ENCODE measurements at places on chromosomes 2 and 18.

DNA sequence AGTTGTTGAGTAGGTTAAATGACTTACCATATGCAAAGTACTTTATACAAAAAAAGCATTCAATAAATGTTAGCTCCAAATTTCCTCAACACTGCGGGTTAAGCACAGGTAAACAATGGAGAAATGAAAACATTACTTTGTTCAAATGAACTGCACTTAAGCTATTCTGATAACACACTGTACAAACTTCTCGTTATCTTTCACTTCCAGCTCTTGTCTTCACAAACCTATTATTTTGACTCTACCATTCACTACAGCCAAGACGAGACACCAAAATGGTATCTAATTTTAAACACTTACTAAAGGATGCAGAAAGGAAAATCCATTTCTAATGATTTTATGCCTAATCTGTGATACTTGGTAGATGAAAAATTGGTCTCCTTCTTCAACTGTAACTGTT lies 43.8 kb downstream of the SLC40A1 start:
- DNase-seq: no peak

DNA sequence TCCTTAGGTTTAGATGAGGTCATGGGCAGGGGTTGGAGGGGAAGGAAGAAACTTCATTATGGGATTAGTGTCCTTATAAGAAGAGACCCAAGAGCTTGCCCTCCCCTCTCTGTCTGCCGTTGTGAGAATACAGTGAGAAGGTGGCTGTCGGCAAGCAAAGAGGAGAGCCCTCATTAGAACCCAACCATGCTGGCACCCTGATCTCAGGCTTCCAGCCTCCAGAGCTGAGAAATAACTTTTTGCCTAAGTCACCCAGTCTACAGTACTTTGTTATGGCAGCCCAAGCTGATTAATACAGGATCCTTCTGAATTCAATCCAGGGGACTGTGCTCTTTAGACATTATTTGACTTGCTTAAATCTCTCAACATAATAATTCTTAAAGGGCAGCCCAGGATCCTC lies 209.0 kb downstream of the RNF152 start:
- no peak for DNase-seq

DNA sequence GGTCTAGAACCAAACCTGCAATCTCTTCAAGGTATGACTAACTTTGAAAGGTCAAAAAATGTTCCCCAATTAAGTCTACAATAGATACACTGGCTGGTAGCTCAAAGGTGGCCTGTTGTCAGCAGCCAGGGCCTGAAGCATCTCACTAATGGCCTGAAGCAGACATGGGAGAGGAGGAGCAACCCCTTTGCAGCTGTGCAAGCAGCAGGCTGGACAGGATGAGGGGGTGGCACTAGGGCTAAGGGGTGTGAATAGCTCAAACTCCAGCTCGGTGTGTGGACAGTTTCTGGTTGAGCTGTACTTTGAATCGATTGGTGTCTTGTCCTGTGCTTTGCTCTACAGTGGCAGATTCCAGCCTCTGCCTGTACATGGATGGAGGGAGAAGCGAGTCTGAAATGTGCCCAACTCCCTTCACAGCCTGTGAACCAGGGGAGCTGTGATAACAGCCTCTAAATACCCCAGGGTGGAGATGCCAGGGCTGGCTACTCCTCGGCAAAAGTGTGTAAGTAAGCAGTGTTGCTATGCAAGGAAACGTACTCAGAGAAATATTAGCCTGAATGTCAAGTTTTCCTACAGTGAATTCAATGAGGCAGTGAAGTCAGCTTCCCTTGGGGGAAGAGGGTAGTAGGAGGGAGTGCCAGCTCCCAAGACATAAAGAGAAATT lies 34.7 kb upstream of the DTNB start:
- DNase-seq: no peak

DNA sequence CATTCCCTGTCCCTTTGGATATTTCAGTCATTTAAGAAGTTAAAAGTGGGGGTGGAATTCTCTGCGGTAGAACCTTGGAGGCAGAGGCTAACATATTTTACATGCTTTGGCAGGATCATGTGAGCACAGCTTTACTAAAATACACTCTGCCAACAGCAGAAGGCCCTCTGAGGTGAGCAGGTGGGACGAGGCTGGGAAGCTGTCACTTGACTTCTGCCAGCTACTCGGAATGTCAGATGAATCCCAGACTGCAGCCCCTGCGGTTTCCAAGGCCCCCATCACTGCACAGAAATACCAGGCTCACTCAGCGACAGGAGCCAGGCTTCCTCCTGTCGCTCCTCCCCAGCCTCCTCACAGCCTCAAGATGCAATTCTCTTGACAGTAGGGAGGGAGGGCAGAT lies 220.9 kb upstream of the REV1 start:
- peak; percentile 61 for DNase-seq

- peak; percentile 97 for DNase-seq
Observed at GRCh38 chr2:120470041-120470965, 124.4 kb downstream of the INHBB start.

DNA sequence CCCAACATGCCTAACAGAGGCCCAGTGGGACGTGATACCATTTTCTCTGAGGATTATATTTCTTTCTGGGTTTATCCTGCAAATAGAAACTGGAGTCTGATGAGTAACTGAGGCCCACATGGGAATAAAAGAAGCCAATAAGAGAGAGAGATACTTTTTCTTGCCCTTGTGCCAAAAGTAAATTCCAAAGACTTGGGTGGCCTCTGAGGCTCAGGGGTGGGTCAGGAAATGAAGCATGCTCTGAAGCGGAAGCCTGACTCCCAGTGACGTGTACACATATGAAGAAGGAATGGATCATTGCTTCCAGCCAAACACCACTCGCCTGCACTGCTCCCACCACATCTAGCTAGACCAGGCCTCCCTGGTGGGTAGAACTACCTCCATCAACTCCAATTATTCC lies 273.6 kb upstream of the NCKAP5 start:
- no peak for DNase-seq

DNA sequence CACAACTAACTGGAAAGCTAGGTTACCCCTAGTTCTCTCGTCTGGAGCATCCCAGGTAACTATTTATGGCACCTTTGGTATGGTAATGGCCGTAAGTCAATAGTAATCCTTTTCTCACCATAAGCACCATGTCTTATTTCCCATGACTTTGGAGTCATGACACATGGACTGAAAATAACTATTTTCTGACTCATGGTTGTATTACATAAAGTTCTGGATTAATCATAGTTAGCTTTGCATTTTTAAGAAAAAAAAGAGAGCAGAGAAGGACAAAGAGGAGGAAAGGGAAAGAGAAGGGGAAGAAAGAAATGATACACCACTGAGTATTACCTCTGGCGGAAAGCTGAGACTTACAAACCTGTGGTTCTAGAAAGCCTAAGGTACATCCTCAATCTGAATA lies 99.3 kb downstream of the BIN1 start:
- peak; percentile 64 for DNase-seq

DNA sequence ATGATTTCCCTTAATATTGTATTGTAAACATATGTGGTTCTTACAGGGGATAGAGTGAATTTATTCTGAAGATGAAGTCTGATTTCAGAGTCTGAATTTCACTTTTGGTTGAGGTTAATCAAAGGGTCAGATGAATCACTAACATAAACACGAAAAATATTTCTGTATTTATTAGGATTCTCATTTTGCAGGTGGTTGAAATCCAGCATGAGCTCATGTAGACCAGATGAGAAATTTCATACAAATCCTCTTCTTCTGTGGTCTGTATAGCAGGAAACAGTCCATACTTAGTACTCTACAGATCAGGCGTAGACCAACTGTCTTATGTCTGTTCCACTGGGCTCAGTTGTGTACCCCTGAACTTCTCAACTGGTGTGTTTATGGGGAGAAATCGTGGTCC lies 157.8 kb downstream of the BABAM2 start:
- DNase-seq: no peak

DNA sequence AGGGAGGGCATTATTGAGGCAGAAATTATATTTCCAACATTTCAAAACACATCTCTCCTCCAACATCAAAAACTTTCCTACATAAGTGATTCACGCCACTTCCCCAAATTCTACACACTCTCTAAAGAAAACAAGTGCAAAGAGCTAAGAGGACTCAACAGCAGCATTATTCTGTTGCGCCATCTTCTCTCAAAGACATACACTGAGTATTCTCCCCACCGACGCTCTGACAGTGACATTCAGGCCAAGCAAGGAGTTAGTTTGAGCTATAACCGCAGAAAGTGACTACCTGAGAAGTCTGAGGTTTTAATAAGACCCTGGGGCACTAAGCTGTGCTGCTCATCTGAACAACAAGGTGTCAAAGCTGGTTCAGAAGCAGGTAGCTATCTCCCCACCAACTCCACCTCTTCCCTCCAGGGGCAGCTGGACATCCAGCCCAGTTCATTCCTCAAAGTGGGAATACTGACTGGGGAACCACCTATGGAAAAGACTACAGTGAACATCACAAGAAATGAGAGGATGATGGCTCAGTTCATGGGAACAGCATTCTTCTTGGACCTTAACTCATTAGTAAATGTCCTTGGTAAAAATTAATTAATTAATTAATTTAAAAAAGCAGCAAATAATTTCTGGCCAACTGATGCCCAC lies 309.5 kb upstream of the CCDC68 start:
- no peak for DNase-seq

DNA sequence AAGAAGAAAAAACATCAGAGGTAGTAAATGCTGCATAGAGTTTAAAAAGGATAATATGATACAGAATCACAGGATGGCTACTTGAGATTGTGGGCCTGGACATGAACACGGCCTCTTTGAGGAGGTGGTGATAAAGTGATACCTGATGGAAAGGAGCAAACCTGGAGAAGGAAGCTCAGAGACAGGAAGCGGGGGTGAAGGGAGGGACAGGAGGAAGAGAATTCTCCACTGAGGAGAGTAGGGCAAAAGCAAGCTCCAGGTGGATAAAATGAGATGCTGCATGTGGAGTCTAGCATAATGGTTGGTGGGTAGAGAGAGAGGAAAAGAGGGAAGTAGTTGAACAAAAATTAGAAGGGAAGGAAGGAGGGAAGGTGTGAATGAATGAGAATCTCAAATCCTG lies 77.0 kb upstream of the GALNT3 start:
- DNase-seq: no peak

GRCh38 chr2:212451786-212452231 lies 86.8 kb downstream of the ERBB4 start:
- peak; percentile 35 for DNase-seq

- peak; percentile 57 for DNase-seq
Observed at GRCh38 chr18:12306752-12307700, 1.0 kb upstream of the TUBB6 start.

- DNase-seq: no peak
Observed at GRCh38 chr18:65811307-65811706, 60.5 kb downstream of the CDH7 start.

DNA sequence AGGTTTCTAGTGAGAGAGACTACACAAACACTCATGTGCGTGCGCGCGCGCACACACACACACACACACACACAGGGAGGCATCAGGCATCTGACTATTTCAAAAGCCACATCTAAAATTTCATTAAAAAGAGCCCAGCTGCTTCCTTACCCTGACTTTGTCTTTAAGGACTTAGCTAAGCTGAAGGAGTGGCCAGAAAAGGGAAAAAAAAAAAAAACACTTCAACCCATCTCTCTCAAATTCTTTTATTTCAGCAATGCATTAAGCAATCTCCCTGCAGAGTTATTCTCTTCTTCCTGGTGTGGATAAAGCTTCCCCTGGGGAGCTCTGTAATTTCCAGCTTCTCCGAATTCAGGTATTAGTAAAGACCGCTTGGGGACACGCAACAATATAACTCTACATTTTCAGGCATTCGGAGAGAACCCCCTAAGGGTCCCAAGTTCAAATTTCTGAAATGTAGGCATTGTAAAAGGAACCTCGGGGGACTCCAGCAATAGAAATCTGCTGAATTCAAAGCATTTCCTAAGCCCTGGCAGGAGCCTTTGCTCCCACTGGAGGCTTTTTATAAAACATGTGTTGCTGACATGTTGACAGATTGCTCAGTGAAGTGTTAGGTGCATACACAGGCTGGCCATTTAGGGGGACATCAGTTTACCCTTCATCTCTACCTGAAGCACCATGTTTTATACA lies 67.0 kb downstream of the ZNF521 start:
- DNase-seq: peak; percentile 85

- DNase-seq: peak; percentile 92
Observed at GRCh38 chr2:46073540-46074046, 223.6 kb upstream of the EPAS1 start.

DNA sequence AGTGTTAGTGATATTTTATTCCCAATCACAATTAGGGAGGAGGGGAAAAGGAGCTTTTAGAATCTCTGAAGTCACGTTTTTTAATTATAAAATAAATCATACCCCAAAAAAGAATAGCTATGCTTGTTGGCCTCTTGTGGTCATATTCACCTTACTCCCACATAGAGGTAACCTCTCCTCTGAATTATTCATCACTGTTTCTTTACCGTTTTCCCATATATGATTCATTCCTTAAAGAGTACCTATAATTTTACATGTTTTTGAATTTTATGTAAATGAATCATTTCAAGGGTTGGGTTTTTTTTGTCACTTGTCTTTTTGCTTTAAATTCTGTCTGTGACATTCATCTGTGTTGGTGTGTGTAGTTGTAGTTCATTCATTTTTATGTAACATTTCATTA lies 110.6 kb upstream of the CD302 start:
- no peak for DNase-seq

- DNase-seq: no peak
Observed at GRCh38 chr2:216857131-216857550, 2.7 kb downstream of the TNP1 start.

DNA sequence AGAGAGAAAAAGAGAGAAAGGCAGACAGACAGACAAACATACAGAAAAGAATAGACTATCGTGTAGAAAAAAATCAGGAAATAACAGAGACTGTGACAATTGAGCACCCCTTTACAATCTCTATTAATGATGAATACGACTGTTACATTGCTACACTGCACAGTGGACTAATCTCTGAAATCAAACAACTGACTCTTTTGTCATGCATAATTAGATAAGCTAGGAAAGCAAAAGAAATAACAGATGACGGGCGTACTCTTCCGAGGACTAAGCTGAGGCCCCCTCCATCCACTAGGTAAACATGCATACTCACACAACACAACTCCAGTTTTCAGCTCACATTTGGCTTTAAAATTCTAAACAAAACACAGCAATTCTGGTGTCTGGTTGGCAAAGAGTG lies 267.0 kb downstream of the NOL4 start:
- DNase-seq: no peak

DNA sequence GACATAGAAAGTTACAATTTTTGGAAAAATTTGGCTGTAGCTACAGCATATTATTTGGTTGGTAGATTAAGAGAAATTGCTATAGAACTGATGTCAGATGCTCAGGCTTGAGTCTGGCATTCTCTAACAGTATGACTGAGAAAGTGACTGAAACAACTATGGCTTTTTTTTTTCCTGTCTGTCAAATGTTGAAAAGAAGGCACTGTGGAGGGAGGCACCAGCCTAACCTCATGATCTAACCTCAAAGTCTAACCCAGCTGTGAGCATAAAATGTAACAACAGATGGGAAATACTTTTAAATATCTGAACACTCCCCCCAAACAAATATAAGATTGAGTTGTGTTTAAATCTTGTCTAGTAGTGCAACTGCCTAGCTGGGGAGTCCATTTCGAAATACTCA lies 629.1 kb downstream of the LRP1B start:
- DNase-seq: no peak

GRCh38 chr2:20180676-20181648 lies 44.0 kb downstream of the SDC1 start:
- no peak for DNase-seq

Data from cardiac muscle cell (in vitro differentiated cells and primary cell).